CD4-positive, alpha-beta T cell treated with Interleukin-17A for 1 hour (primary cell): ENCODE measurements at places on chromosomes 2 and 18.

GRCh38 chr2:194304191-194304590, 1352.8 kb upstream of the SLC39A10 start:
- no peak for DNase-seq

DNA sequence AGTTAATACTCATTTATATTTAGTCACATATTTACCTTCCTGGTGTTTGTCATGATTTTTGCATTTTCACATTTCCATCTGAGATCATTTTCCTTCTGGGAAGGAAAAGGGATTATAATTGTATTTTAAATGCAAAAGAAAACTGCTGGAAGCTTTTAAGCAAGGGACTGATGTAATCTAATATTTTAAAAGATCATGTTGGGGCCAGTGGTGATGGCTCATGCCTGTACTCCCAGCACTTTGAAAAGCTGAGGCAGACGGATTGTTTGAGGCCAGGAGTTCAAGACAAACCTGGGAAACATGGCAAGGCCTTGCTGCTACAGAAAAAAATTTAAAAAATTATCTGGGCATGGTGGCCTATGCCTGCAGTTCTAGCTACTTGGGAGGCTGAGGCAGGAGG, 149.0 kb downstream of the MIB1 start:
- no peak for DNase-seq

- DNase-seq = no peak
Observed at GRCh38 chr2:22842205-22842869, 542.6 kb upstream of the KLHL29 start.

DNA sequence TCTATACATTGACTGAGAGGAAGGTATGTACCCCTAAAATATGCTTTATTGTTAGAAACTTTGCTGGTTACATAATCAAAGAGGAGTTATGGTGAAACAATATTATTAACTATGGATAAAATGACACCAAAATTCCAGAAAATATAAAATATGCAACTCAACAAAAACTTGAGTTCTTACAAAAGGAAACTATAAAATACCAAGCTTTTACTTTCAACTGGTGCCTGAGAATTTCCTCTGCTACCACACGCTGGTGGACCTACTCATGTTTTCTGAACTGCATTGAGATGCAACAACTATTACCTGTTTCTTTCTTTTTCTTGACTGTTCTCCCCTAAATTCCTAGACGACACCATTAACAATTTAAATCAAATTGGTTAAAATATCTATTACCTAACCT, 8.2 kb upstream of the NFE2L2 start:
- no peak for DNase-seq
